CD4-positive, alpha-beta T cell treated with Interleukin-21 for 1 hour (primary cell): ENCODE measurements at places on chromosomes 5 and 9.
A peak's percentile ranks its signal among the peaks of the same experiment; 100 is the strongest.

DNA sequence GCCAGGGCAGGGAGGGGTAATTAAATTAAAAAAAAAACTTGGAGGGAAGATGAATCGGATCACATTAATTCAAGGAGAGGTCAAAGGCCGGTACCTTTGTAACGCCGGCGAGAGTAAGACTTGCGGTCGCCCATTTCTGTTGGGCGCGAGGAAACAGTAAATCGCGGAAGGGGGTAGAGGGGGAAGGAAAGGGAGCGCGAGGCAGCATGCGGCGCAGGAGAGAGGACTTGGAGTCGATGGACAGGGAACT, 324 bp upstream of the RGMB start:
- no peak for DNase-seq

DNA sequence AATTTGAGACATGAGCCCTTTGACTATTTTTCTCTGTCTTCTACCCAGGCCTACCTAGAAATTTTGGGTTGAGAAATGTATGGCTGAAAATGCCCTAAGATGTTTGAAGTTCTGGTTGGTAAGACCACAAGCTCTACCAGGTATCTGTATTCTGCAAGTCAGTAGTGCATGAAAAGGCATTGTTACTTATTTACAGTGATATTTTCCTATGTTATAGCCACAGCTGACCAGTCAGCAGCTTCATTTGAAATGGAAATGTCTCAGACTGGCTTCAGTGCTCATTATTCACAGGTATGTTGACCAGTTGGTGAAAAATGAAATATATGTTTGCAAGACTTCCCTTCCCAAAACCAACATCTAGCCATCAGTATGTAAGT, 91.9 kb upstream of the ITGA2 start:
- DNase-seq = no peak

DNA sequence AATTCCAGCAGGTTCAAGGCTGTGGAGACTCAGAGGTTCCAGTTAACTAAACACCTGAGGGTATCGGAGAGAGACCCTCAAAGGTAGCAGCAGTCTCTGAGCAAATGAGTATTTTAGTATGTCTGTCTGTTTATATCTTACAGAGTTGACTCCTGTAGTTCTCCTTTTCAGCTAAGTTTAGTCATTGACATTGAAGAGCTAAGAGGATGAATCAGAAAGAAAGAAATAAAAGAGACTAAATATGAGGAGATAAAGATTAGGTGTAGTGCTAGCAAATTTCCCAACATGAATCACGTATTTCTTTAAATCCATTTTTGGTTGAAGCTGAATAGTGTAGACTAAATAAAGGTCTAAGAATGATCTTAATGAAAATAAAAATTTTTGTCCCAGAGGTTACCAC, 474.0 kb upstream of the RGMB start:
- no peak for DNase-seq

- DNase-seq = no peak
Measured at GRCh38 chr9:136143215-136144001, 24.7 kb upstream of the TMEM250 start.

DNA sequence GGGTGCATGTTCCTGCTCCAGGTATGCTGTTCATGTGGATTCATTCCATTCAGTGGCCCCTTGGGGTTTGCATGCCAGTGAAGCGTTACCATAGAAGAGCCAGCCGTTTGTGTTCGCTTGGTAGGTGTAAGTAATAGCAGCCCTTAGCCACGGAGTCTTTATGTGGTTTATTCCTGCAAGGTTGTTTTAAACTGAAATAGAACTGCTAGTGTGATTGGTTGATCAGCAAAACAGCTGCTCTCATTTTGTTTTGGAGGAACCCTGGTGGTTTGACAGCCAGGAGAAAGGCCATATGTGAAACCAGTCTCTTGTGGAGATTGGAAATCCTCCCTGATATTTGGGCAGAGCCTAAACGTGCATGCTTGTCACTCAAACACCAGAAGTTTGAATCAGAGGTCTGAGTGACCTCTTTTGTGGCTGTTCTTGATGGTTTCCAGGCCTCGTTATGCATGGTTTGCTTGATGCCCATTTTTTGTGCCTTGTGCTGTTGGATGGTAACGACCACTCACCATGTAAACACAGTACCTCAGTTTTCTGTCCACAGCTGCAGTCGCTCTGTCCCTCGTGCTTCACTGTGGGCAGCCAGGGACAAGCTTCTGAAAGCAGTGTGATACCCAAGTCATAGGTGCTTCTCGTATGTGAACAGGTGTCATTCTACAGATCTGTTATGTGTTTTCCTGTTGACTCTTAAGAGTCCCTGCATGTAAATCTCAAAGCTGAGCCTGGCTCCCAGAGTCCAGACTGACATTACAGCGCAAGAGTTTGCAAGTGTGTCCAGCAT, 58.3 kb upstream of the NXNL2 start:
- DNase-seq = no peak

DNA sequence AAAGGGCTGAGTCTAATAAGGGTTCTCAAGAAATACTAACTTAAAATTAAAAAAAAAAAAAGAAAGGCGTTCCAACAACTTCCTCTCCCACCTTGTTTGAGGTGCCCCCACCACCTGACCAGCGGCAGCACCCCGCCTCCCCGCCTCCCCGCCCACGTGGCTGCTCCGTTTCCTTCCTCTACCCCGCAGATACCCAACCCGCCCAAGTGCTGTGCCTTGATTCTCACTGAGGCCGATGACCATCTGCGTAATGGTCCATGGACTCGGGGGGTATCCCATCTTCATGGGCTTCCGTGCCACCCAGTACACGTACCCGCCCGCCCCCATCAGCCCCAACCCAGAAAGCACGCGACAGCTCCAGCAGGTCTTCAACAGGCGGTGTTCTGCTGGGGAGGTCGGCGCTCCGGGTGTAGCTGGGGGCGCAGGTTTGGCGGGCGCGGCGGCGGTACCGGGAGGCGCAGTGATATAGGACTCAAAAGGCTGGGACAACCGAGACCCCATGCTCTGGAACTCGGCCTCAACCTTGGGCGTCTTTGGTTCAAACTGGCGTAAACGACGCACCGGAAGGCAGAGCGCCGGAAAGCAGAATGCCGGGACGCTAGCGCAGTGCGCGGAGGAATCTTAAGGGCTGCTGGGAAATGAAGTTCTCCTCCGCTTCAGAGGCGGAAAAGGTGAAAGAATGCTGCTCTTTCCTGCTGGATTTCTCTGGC, at the start of gene DMAC1:
TSS of gene DMAC1 (minus strand) at position 545 of the 710 bp plus-strand sequence. CDS start at position 501, 44 bp downstream.
- DNase-seq = peak; percentile 80

DNA sequence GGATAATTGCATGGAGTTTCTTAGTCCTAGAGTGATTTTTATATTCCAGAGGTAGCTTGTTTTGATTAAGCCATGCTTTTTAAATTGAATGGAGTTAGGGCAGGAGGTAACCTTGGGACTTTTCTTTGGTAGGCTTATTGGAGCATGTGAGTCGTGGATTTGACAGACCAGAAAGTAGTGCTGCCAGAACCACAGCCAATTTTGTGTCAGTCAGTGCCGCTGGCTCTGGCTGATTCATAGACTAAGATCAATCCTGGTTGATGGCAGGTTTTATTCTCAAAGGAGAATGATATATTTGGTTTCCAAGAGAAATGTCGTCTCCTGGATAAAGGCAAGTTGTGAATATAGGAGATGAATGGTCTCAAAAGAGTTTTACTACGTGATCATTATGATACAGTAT, 20.3 kb downstream of the RAI14 start:
- no peak for DNase-seq

- DNase-seq = no peak
Measured at GRCh38 chr5:169785771-169786618, 148.9 kb downstream of the DOCK2 start.

DNA sequence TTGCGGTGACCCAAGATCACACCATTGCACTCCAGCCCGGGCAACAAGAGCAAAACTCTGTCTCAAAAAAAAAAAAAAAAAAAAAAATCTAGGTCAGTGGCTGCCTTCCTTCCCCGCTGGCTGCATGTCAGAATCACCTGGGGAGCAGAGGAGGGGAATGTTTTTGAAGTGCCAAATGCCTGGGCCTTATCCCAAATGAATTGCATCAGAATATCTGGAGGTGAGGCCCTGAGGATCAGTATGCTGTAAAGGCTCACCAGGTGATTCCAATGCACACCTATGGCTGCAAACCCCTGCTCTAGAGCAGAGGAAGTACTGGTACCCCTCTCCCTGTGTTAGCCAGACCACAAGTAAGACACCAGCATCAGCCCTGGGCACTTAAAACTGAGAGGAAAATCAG, 44.7 kb upstream of the GABRP start:
- no peak for DNase-seq

DNA sequence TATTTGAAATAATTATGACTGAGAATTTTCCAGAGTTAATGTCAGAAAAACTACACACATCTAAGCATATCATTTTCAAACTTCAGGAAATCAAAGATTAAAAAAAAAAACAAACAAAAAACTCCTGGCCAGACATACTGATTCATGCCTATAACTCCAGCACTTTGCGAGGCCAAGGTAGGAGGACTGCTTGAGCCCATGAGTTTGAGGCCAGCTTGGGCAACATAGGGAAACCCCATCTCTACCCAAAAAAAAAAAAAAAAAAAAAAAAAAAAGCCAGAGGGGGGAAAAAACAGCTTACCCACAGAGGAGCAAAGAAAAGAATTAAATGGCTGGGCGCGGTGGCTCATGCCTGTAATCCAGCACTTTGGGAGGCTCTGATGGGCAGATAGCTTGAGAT, 22.4 kb downstream of the EFCAB9 start:
- DNase-seq = no peak

- no peak for DNase-seq
Measured at GRCh38 chr5:5327126-5327525, 95.4 kb upstream of the ICE1 start.

- no peak for DNase-seq
Measured at GRCh38 chr9:123548741-123549545, 192.9 kb downstream of the CRB2 start.

DNA sequence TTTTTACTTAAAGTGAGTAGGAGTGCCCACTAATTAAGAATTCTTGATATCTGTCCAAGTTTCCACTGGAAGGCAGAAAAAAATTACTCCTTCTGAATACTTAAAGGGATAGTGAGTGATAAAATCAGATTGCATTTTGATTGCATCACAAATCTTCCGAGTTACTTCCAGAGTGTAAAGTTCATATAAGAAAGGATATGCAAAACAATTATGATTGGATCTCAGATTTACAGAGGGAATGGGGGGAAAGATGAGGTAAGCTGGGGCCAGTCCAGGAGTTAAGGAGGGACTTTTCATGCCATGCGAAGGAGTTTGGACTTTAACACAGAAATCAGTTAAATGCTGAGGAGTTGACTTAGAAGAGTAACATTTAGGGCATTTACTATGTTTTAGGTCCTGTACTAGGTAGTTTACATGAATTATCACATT, 9.3 kb upstream of the RNF145 start:
- DNase-seq = no peak

GRCh38 chr9:90044263-90044662, 439.5 kb downstream of the GADD45G start:
- no peak for DNase-seq
